Esophagus mucosa (tissue), 1 donor: ENCODE measurements at places on chromosomes 4 and X. TPM values are rescaled to one million over a fixed set of nuclear protein-coding genes. Genes with fewer than 3 reads are reported as not detected.

- ATAC-seq: no peak
These were observed 1.0 kb downstream of the FAT4 start for GRCh38 chr4:125315576-125316400.

GRCh38 chr4:76309939-76310550, 3.5 kb downstream of the STBD1 start:
- ATAC-seq: no peak

DNA sequence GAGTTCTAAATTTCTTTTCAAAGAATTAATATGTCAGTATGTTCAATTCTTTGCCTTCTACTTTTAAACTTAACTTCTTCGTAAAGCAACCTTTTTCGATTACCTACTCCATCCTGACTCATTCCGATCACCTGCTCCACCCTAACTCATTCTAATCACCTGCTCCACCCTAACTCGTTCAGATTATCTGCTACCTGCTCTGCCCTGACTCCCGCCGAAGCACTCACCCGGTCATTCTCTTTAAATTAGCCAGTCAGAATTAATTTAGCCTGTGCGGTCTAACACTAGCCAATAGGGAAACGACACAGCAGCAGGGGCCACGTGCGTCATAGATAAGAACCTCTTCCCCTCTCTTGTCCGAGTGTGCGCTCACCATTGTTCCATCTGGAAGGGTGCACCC, 60.1 kb upstream of the SH3RF1 start:
- ATAC-seq: no peak

- ATAC-seq: no peak
These were observed 8.8 kb downstream of the SPRY1 start for GRCh38 chr4:123405267-123405865.

DNA sequence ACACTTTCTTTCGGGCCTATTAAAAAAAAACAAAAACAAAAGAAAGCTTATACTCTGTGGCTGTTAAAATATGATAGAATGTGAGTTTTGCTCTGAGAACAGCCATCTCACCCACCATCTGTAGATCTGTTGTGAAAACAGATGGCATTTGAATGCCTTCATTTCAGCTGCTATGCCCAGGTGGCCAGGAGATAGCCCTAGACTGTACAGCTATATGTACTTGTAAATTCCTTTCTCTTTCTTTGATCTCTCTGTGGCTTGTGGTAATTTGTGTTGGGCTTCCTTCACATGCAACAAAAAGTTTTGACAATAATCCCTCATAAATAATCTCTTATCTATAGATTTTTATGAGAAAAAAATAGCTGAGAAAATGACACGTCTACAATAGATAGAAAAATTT, 38.1 kb downstream of the PNPLA4 start:
- ATAC-seq: no peak

CSN1S1 gene
- total RNA-seq: not detected
